ENCODE measurements at places on chromosomes 11 and 22.

- peak; percentile 56 for DNase-seq
Measured at GRCh38 chr11:75492181-75492820, 33.4 kb downstream of the GDPD5 start.

DNA sequence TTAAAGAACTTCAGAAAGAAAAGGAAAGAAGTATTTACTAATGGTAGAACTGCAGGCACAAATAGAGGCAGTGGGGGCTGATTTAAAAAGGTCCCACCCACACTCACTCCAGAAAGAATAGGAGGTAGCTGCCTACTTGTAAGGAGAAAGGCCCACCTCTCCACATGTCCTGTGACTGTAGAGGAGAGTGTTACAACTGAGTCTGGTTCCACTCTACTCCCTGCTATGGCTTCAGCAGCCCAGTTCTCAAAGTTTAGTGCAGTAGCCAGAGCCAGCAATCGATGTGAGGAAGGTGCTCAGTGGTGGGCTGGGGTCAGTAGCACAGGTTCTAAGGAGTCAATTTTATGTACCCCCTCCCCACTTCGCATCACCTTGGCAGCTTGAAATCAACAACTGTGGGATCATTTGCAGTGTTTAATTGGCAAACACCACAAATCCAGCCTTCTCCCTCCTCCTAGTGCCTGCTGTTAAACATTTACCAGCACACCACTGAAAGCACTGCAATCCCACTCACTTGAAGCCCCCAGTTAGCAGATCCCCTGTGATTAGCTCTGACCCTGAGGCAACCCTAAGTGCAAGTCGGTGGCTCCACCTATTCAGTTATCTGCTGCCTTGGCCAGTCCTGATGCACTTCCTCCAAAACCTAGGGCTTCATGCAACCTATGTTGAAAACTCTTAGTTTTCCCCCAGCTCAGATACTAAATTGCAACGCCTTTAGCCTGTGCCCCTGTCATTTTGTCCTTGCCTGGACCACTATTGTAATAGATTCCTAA is 146.6 kb downstream of the BBOX1 start:
- no peak for DNase-seq

DNA sequence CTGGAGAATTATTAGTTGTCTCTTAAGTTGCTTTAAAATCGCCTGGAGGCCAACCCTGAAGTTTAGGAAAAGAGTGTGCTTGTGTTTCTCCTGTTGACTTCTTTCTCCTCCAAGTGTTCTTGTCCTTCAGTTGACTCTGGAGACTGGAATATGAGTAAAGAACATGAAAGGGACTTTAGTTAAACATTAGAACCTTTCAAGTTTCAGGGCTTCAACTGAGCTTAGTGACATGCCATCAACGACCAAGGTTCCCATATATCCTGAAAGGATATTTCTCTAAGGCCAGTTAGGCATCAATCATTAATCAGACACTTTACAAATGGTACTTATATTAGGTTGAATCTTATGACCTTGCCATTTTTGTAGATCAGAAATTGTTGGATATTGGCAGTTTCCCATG is 70.0 kb downstream of the ZNRF3 start:
- no peak for DNase-seq

GRCh38 chr11:27405134-27405533 is 42.1 kb upstream of the CCDC34 start:
- DNase-seq, result no peak

GRCh38 chr22:45319324-45319685 is 9.6 kb downstream of the FAM118A start:
- peak; percentile 52 for DNase-seq

DNA sequence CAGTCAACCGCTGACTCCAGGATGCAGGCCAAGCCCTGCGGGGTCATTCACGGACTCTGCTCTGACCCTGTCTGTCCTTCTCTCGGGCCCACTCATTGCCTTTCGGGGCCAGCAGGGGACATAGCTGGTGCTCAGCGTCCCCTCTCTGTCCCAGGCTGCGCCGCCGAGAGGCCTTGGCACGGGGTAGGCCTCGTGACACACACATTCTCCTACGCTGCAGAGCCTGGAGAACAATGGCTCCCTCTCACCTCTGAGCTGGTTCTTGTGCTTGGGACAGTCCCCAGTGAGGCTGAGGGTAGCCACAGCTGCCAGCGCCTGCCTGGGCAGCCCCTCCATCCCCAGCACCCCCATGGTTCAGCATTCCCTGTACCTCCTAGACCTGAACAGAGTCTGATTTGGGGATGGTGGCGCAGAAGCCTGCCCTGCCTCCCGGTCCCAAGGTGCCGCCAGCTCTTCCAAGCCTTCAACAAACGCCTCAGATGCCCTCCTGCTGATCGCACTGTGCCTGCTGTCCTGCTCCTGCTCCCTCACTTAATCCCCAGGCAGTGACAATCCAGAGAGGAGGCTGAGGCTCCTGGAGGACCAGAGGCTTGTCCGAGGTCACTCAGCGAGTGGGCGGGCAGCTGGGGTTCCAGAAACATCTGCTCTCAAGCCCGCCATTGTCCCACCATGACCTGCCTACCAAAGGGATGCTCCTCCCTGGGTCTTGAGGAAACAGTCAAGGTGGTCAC is 30.4 kb downstream of the DUSP8 start:
- no peak for DNase-seq

DNA sequence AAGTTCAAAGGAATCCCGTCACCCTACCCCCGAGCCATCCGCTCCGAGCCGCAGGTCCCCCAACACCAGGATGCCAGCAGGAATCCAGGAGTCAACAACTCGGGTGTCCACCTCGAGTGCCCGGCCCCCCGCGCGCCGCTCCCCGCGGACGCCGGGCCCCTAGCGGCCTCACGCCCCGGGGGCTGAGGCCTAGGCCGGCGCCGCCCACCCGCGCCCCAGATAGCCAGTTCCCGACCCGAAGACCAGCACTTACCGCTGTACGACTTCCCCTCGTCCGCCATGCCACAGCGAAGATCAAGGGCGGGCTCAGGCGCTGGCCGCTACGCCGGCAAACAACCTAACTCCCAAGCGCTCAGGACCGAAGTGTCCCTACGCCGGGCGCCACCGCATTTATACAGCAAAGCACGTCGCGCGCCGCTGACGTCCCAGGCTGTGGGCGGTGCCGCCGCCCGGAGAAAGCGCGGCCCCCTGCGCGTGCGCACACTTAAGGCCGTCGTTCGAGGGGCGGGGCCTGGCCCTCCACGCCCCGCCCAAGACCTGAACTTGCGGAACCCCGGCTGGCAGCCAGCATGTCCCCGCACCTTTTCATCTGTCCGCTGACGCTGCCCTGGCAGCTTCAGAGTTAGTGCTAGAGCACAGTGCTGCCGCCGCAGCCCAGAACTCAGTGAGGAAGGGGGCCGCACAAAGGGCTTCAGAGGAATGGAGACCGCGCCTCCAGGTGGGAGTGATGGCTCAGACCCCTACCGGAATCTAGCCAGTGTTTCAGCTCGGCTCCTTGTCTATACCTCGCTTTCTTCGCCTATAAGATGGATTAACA is at the start of gene NXF1:
Gene NXF1, minus strand, starts transcription at position 365 of the 817 bp plus-strand sequence. Its CDS starts 84 bp downstream, at position 281.
- DNase-seq, result peak; percentile 98

GRCh38 chr11:109604481-109605400 is 182.8 kb downstream of the C11orf87 start:
- no peak for DNase-seq

- no peak for DNase-seq
Measured at GRCh38 chr11:5591613-5592012, 4.8 kb upstream of the TRIM6 start.

Data from activated T-cell treated with anti-CD3 and anti-CD28 coated beads, Interleukin-2, amount 50 U/mL, for 1 hour (primary cell).